Vagina (tissue), 2 donors: ENCODE measurements at places on chromosomes 7 and 10. TPM values are rescaled to one million over a fixed set of nuclear protein-coding genes. Genes with fewer than 3 reads are reported as not detected.
A peak's percentile ranks its signal among the peaks of the same experiment; 100 is the strongest.

DNA sequence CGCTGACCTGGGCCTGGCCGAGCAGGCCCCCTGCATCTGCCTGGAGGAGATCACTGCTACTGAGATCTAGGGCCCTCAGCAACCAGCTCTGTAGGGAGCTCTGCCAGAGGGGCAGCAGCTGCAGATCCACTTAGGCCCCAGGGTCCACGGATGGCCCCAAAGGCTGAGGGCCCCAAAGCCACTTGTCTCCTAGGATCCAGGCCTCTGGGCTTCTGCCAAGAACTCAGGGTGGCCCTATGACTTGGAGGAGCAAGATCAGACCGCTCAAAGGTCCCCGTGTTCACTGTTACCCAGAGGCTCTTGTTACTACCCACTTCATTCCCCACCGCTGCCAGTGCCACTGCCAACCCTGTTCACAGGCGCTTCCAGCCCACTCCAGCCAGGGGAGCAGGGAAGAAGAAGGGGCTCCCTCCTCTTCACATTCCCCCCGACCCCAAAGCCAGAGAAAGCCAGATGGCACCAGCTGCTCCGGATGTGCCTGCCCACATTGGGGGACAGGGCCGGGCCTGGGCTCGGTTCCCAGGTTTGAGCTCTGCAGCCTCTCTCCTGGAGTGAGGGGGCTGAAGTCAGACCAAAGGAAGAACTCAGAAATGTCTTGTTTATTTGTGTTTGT, 7.6 kb downstream of the LZTS2 start:
- H3K36me3 ChIP-seq = peaks cover 2% of the 10 kb centered on the region
- H3K4me1 ChIP-seq = peaks cover 20% of the 10 kb centered on the region
- no peaks in the 10 kb centered on the region for H3K27me3 ChIP-seq
- DNase-seq = no peak
- H3K4me3 ChIP-seq = no peak overlapping the region

GRCh38 chr7:112143582-112143981, 62.6 kb downstream of the DOCK4 start:
- H3K36me3 ChIP-seq = no peaks in the 10 kb centered on the region
- no peak overlapping the region for H3K27ac ChIP-seq
- DNase-seq = no peak
- H3K27me3 ChIP-seq = no peaks in the 10 kb centered on the region
- no peak overlapping the region for H3K4me3 ChIP-seq

GRCh38 chr10:123746520-123746919, 80.4 kb downstream of the GPR26 start:
- no peaks in the 10 kb centered on the region for H3K4me1 ChIP-seq
- no peaks in the 10 kb centered on the region for H3K27me3 ChIP-seq
- no peak overlapping the region for H3K27ac ChIP-seq
- DNase-seq = no peak
- H3K36me3 ChIP-seq = no peaks in the 10 kb centered on the region
- H3K4me3 ChIP-seq = no peak overlapping the region

DNA sequence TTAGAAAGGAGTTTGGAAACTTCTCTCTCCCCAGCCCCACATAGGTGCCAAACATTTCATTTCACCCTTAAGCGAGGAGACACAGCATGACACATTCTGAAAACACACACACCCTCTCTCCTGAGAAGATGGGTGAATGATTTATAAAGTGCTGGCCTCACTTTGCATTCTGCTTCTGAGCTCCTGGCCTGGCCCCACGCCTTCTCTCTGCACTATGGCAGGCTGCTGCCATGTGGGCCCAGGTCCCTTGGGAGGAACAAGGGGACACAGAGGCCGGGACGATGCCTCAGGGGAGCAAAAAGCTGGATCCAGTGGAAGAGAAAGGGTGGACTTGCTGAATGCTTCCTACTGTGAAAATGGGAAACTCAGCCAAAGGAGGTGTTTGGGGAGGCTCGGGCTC, 56.0 kb downstream of the CPXM2 start:
- no peak overlapping the region for H3K4me3 ChIP-seq
- no peaks in the 10 kb centered on the region for H3K27me3 ChIP-seq
- DNase-seq = peak; percentile 44
- H3K4me1 ChIP-seq = no peaks in the 10 kb centered on the region
- H3K36me3 ChIP-seq = no peaks in the 10 kb centered on the region

- no peaks in the 10 kb centered on the region for H3K27me3 ChIP-seq
- H3K4me3 ChIP-seq = no peak overlapping the region
- no peak overlapping the region for H3K27ac ChIP-seq
- no peak for DNase-seq
Observed at GRCh38 chr10:26624006-26624405, 73.5 kb upstream of the PDSS1 start.

- peaks cover 64% of the 10 kb centered on the region for H3K4me1 ChIP-seq
- H3K27me3 ChIP-seq = no peaks in the 10 kb centered on the region
- H3K27ac ChIP-seq = peak overlapping the region; percentile 87
- no peaks in the 10 kb centered on the region for H3K36me3 ChIP-seq
- DNase-seq = no peak
- H3K4me3 ChIP-seq = no peak overlapping the region
Observed at GRCh38 chr10:132420981-132421846, 24.2 kb downstream of the PWWP2B start.

DNA sequence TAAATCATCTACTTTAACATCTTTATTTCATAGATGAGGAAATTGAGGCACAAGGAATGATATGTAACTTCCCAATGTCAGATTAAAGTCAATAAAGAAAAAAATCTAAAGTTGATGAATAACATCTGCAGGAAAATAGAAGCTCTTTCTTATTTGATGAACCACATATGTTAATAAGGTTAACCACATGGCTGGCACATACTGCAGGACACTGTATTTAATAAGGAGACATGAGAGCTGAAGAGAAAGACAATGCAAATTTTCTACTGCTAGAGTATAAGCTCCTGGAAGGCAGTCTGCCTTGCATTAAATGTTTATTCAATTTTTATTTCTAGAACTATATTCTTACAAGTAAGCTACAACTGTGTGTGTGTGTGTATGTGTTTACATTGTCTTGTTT, 4.4 kb downstream of the RAB11FIP2 start:
- H3K27ac ChIP-seq = no peak overlapping the region
- no peak overlapping the region for H3K4me3 ChIP-seq
- H3K36me3 ChIP-seq = no peaks in the 10 kb centered on the region
- DNase-seq = no peak
- H3K27me3 ChIP-seq = no peaks in the 10 kb centered on the region

DNA sequence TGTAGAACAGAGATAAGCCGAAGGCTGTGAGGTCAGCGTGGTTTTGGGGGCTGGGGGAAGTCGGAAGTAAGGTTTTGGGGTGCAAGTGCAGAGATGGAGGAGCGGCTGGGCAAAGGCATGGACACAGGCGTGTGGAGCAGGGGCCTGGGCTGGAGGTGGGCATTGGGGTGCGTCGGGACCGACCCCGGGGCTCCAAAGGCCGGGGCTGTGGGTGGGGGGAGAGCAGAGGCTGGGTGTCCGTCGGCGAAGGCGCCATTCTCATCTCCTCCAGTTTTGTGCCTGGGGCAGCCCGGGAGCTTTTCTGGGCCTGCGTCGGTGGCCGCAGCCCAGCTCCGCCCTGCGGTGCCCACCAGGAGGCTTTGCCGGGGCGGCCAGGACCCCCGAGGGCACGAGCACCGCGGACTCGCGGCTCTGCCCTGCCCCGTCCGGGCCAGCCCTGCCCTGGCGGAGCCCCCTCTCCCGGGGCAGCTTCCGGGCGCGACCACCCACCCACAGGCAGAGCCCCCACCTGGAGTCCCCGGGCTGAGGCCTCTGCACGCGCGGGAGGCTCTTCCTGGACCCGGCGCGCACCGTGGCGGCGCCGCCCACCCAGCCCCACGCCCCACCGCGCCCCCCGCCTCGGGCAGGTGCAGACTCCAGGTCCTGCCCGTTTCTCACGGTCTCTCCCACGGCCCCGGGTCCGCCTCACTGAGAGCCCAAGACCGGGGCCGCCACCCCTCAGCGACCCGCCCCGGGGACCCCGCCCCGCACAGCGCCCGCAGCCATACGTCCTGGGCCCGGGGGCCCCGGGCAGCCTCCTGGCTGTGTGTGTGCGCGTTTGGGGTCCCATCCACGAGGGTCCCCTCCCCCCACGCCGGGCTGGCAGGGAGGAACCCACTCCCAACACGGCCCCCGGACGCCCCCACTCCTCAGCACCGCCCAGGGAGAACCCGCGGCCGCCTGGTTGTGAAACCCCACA, 7.7 kb upstream of the SCART1 start:
- no peak for DNase-seq
- no peaks in the 10 kb centered on the region for H3K27me3 ChIP-seq
- H3K36me3 ChIP-seq = no peaks in the 10 kb centered on the region
- H3K4me1 ChIP-seq = no peaks in the 10 kb centered on the region
- no peak overlapping the region for H3K4me3 ChIP-seq

- no peaks in the 10 kb centered on the region for H3K27me3 ChIP-seq
- no peak for DNase-seq
- no peaks in the 10 kb centered on the region for H3K4me1 ChIP-seq
- no peaks in the 10 kb centered on the region for H3K36me3 ChIP-seq
- H3K27ac ChIP-seq = no peak overlapping the region
Observed at GRCh38 chr10:23139677-23140076, 44.3 kb downstream of the MSRB2 start.

DNA sequence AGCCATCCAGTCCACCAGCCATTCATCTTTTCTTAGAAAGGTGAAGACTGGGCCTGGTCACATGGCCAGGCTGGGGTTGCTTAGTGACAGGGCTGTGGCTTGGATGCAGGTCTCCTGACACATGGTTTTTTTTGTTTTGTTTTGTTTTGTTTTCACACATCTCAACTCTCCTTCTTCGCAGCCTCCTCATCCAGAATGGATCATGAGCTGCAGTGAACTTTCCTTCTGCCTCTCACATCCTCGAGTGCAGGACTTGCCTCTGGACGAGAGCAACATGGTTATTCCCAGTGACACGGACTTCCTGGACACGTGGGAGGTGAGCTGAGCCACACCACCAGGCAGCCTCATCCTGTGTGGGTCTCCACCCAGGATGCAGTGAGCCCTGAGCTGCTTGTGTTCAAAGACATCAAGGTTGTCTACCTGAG, 9.5 kb downstream of the AKR1E2 start:
- H3K4me3 ChIP-seq = no peak overlapping the region
- peaks cover 28% of the 10 kb centered on the region for H3K36me3 ChIP-seq
- no peaks in the 10 kb centered on the region for H3K4me1 ChIP-seq

DNA sequence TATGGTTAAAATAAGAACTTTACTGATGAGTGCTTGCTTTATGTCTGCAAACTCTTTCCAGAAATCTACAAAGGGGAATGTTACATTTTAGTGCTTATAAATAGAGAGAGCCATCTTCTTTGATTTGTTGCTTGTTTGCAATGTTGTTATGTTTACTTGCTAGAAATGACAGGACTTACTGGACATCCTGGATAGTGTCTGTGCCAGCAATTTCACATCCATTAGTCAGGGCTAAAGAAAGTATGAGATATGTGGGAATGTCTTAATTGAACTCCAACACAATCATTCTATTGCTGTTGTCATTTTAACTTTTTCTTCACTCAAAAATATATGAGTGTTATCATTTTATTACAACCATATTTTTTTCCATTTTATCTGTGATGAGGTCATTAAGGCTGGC, 453.2 kb downstream of the TNS3 start:
- H3K36me3 ChIP-seq = no peaks in the 10 kb centered on the region
- no peaks in the 10 kb centered on the region for H3K27me3 ChIP-seq
- H3K27ac ChIP-seq = no peak overlapping the region
- H3K4me3 ChIP-seq = no peak overlapping the region
- no peaks in the 10 kb centered on the region for H3K4me1 ChIP-seq
- no peak for DNase-seq

The EBLN1 gene
- not detected for total RNA-seq

The CTTNBP2 gene
- total RNA-seq = 25.0 TPM
